Pancreas (tissue), 10 donors: ENCODE measurements at places on chromosomes 7 and 10.

DNA sequence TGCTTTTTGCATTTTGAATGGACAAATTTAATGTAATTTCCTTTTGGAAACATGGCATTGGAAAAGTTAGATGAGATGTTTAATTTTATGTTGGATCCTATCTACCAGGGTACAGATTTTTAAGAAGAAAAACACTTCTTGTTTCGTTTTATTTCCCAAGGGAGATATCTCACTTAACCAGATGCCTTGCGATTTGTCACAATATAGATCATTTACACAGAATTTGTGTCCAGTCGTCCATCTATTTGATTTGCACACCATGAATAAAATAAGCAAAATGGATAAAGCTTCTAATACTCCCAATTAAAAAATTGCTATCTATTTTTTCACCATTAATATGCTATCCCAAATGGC, 25.7 kb downstream of the HDAC9 start:
- no peak for DNase-seq

GRCh38 chr10:7836571-7836970, 18.3 kb downstream of the TAF3 start:
- no peak for DNase-seq

GRCh38 chr7:158010961-158011693, 576.5 kb downstream of the PTPRN2 start:
- no peak for DNase-seq

DNA sequence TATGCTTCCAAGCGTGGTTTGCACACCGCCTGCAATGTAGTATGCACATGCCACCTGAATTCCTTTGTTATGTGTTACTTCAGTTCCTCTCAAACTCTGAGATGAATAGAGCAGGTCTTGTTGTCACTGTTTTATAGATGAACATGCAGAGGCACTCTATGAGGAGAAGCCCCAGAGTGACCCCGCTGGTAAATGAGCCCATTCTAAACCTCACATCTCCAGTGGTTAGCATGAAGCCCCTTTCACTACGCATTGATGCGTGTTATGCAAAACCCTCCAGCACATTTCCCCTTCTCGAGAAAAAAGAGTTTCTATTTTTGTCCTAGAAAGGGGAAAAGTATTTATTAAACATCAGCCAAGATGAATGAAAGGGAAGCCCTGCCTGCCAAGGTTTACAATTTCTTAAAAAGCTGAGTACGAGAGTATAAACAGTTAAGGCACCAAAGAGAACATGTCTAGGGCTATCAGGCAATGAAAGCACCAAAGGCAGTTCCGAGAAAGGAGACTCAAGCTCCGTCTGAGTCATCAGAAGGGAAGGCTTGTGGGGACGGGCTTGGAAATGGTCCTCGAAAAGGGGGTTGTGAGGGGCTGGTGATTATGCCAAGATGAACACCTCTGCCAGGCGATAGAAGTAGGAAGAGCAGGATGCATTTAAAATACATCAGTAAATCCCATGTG, 58.7 kb upstream of the PFKP start:
- no peak for DNase-seq

GRCh38 chr7:20201380-20201779, 15.8 kb downstream of the MACC1 start:
- DNase-seq = no peak

- no peak for DNase-seq
Observed at GRCh38 chr7:134155206-134155605, 28.1 kb downstream of the LRGUK start.

- DNase-seq = no peak
Observed at GRCh38 chr7:1413936-1414639, 45.2 kb downstream of the MICALL2 start.

DNA sequence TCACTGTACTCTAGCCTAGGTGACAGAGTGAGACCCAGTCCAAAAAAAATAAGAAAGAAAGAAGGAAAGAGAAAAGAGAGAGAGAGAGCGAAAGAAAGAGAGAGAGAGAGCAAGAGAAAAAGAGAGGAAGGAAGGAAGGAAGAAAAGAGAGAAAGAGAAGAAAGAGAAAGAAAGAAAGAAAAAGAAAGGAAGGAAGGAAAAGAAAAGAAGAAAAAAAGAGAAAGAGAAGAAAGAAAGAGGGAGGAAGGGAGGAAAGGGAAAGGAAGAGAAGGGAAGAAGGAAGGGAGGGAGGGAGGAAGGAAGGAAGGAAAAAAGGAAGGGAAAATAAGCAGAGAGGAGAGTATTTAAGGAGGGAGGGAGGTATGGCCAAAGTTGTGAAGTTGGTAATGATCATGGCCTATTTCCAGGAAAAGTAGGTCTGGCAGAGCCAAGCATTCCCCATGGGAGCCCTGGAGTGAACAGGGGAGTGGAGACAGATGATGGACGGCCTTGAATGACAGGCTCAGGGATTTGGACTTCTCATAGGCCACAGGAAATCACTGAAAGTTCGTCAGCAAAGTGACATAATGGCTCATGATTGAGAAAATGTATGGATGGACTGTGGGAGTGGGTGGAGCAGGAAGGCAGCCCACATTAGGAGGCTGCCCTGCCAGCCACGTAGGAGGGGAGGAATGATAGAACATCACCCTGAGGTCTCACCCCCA, 44.8 kb upstream of the CUX1 start:
- no peak for DNase-seq

DNA sequence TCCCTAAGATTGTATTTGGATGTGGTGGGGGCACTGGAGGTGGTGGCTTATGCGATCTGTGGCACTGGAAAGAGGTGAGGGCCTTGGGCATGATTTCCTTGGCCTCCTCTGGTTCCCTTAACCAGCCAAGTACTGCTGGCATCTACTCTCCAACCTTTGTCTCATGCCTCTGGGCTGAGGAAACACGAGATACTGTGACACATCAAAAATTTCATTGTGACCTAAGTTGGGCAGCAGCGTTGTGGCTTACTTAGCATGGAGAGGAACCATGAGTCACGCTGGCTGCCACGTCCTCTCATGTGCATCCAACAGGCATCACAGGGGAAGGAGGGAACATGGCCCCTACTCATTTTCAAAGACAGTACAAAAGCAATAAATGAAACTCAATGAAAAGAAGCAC, 29.7 kb upstream of the GSDME start:
- DNase-seq = peak; percentile 20

GRCh38 chr10:71868192-71868697, 17.2 kb upstream of the PSAP start:
- peak; percentile 64 for DNase-seq

DNA sequence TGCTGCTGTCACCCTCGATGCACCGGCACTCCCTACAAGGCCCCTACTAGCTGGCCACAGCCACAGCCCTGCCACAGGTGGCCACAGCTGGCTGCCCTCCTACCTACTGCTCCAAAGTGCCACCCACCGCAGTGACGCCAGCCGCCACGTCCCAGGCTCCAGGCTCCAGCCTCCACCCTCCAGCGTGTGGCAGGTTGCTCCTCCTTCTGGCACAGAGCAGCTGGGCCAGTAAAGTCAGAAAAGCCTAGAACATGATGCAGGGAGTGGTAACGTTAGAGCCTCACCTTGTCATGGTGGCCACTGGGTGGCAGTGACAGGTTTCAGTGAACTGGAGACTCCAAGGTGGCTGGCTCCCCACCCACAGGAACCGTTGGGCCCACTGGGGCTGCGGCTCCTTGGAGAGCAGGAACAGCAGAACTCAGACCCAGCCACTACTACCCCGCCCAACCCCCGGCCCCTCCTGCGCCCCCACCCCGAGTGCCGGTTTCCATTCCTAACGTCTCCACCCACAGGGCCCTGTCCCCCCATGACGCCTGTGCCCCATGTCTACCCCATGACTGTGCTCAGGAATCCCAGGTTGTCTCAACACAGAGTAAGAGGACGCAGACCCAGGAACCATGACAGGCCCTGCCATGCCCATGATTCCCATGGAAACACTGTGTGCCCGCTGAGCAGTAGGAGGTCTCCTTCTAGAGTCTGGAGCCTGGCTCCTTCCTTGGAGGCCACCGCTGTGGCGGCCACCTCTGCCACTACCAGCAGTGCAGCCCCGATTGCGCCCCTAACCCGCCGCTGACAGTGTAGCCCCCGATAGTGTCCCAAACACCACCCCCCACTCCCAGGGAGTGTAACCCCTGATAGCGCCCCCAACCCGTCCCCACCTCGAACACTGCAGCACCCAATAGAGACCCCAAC, 52.3 kb upstream of the ZNF33B start:
- DNase-seq = no peak

GRCh38 chr7:104964626-104965236, 49.3 kb upstream of the KMT2E start:
- DNase-seq = no peak

DNA sequence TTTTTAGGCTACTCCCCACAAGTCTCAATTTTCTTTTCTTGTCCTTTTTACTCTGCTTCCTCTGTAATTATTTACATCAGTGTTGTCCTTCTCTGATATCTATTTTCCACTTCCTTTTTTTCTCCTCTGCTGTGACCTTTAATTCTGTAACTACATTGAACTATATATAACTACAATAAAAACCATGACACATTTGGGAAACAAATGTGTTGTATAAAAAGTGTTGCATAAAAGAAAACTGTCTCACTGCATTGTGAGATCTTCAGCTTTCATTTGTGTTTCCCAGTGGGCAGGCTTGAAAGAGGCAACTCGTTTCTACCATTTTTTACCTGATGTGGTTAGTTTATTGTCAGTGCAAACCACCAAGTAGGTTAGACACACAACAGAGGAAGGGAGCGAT, 483.9 kb upstream of the NRP1 start:
- no peak for DNase-seq

DNA sequence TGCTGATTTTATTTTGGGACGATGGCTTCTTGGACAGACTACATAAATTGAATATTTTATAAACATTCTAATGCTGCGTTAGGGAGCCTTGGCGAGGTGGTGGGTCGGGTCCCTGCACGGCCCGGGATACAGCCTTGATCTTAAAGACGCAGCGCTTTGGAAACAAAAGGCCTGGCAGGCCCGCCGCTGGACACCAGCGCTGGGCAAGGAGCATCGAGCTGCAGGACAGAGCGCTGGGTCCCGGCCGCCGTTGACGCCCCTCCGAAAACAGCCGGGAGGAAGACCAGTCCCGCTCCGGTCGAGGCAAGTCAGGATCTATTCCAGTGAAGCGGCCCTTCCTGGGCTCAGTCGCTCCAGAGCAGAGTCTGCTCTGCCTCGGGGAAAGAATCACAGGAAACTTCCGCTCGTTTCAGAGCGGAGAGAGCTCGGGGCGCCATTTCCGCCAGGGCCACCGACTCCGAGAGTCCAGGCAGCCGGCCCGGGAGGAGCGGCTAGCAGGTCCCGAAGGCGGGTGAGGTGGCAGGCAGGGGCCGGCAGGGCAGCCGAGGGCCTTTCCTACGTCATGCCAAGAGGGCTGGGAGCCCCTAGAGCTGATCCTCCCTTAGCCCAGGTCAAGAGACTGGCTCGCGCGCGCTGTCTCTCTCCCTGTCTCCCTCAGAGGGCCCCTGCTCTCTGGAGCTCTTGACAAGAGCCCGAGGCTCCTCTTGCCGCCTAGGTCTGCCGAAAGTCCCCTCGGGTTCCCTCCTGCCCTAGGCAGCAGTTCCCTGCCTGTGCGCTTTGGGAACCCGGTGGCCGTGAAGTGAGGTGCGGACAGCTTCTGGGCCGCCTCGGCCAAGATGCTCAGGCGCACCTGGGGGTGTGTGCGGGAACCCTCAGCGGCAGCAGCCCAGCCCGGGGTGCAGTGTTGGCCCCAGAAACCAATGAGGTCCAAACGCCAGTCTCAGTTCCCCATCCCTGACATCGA, 1.4 kb upstream of the DRGX start:
- no peak for DNase-seq

- no peak for DNase-seq
Observed at GRCh38 chr7:134452991-134453473, 5.9 kb downstream of the AKR1B1 start.

DNA sequence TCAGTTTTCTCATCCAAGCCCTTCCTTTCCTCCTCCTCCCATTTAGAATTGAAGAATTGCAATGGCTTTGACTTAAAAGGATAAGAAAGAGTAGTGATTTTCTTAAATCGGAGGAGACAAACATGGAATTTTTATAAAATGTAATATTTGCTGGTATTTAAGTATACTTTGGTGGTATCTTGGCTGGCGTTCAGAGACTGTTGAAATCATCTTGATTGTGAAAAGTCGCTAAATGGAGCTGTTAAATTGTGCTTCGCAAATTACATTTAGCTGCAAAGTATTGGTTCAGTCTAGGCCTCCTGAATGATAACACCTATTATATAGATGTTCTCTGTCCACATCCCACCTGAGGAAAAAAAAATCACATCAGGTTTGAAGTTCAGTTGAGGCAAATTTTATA, 81.8 kb downstream of the ARID5B start:
- DNase-seq = no peak

DNA sequence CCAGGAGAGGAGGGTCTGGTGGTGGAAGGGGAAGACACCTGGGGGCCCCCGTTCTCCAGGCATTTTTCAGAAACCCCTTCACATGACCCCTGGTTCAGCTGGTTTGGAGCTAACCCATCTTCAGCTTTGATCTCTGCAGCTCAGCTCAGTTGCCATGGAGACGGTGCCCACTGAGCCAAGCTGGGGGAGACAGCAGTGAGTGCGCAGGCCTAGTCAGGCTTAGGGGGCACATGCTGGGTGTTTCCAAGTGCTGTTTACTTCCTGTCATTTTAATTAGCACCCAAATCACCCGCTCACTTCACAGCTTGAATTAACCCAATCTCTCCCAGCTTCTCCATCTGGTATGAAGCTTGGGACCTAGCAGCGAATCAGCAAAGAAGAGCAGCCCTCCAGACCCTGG, 9.0 kb downstream of the SPOCK2 start:
- no peak for DNase-seq

DNA sequence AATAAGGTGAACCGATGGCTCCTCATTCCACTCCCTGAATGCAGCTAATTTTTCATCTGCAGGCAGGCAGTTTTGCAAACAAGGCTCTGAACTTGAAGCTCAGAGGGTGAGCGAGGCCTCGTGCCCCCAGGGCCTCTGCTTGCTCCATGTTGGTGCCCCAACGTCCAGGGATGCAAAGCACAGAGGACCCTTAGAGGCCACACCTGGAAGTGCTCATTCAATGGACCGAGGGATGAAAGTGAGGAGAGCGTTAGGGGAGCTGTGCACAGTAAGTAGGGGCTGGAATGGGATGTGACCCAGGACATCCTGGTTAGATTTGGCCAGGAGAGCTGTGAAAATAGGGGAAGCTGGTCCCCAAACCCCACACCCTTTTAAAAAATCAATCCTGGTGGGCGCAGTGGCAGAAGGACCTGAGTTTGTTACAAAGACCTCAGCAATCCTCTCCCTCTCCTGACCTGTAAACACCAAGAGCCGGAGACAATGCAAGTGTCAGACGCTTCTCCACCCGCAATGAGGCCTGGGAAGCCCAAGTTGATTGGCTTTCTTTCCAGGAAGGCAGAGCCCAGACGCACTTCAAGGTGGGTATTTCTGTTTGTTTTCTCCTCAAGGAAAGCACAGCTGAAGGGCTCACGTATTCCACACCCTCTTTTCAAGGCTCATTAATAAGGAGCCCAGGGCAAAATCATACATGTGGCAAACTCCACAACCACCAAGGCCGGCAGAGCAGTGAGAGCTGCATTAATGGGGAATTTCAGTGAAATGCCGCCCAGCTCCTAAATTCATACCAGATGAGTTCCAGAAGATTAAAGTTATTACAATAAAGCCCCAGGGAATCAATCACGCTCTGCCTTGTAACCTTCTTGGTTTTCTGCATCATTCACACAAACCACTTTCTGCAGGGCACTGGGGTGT, 14.1 kb upstream of the CXCL12 start:
- DNase-seq = no peak
